Ecto neural progenitor cell (in vitro differentiated cells): ENCODE measurements at places on chromosomes 7 and 10.
A peak's percentile ranks its signal among the peaks of the same experiment; 100 is the strongest.

- peak; percentile 58 for DNase-seq
Measured at GRCh38 chr7:47253650-47254080, 328.2 kb downstream of the TNS3 start.

GRCh38 chr10:5528989-5529701, 4.4 kb downstream of the CALML3 start:
- DNase-seq = no peak

GRCh38 chr7:75571209-75571608, 79.1 kb downstream of the SPDYE5 start:
- no peak for DNase-seq

DNA sequence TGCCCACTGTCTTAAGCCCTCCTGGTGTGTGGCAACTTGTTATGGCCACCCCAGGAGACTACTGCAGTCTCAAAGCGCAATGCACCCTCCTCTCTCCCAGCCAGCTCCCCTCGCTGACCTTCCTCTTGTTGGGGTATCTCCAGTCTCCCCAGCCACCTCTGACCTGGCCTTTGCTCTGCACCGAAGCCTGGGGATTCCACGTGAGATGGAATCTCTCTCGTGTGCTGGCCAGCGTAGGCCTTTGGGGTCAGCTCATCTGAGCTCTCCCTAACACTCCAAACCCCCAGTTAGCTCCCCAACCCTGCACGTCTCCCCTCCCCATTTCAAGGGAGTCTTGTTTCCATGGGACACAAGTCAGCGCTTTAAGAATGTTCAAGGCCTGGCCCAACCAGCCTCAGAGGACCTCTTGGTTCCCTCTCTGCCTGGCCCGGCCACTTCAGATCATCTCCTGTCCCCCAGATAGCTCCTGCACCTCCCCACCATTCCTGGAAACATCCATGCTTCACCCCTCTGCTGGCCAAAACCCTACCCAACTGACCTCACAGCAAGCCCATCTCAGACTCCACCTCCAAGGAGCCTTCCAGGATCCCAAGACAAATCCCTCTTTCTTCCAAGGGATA, 11.2 kb downstream of the ITPRIP start:
- DNase-seq = no peak

DNA sequence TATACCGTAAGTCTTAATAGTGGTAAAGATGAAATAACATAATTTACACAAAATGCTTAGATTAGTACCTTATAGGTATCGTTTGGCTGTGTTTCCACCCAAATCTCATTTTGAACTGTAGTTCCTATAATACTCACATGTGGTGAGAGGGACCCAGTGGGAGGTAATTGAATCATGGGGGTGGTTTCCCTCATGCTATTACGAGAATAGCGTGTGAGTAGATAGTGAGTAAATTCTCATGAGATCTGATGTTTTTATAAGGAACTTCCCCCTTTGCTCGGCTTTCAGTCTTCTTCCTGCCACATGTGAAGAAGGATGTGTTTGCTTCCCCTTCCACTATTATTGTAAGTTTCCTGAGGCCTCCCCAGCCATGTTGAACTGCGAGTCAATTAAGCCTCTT, 426.3 kb upstream of the POT1 start:
- DNase-seq = no peak

- peak; percentile 69 for DNase-seq
Measured at GRCh38 chr7:131105294-131105798, 222.3 kb upstream of the MKLN1 start.

DNA sequence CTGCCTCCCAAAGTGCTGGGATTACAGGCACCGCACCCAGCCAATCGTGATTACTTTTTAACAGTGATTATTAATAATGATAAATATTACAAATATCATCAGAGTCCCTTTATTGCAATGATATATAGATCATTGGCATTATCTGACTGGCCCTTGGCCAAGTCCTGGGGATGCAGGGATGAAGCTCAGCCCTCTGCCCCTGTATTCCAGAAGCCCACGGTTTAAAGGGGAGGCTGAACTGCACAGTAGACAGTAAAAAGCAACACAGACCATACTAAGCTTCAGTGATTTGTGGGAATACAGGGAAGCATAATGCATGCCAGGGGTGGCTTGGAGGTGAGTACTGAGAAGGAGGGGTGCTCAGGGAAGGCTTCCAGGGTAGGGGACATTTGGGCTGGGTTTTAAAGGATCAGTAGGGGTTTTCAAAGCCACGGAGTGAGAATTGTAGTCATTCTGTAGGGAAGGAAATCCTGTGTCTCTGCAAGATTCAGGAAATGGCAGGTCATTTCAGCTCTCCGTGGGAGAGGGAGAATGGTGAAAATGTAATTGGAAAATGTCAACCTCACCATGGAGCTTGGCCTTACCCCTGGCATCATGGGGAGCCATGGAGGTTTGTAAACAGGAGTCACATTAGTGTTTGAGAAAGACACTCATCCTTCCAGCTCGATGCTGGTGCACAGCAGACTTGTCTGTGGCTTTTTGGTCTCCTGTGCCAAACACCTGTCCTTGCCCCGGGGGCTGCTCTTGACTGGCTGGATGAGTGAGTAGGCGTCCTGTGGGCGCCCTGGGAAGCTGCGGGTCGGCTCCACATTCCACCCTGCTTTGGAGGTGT, 8.8 kb downstream of the ADAMTS14 start:
- no peak for DNase-seq

- DNase-seq = no peak
Measured at GRCh38 chr10:93334901-93335327, 147.2 kb downstream of the MYOF start.

DNA sequence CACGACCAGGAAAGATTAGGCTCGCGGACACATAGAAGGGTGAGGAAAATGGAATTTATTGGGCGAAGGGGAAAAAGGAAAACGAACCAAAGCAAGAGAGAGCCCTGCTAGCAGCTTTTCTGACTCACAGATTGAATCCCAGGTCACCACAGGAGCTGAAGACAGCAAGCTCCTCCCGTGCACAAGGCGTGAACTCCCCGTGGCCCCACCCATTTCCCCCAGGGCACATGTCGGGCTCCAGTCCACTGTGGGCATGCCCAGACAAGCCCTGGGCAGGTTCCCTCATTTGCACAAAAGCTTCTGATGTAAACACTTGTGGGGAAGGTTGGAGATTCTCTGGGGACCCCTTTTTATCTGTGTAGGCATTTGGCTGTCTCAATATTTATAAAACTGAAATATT, 582.4 kb downstream of the SUGCT start:
- DNase-seq = peak; percentile 82

- no peak for DNase-seq
Measured at GRCh38 chr7:94250987-94251386, 143.7 kb upstream of the COL1A2 start.

DNA sequence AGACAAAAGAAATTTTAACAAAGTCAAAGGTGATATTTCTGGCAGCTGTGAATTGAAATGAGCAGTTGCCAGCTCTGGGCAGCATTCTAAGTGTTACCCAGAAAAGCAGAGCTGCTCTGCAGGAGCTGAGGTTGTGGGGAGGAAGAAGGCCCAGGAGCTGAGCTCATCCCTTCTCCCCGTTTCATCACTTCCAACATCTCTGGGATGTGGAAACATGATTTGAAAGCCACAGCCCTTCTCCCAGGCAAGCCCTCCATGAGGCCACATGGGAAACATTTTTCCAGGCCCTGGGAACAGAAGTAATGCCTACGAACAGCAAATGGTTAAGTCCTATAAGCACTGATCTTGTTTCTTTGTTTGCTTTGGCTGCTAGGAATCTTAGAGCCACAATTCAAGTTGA, 10.9 kb upstream of the DMBT1 start:
- DNase-seq = no peak

- DNase-seq = no peak
Measured at GRCh38 chr7:121084748-121085336, 96.3 kb downstream of the CPED1 start.

DNA sequence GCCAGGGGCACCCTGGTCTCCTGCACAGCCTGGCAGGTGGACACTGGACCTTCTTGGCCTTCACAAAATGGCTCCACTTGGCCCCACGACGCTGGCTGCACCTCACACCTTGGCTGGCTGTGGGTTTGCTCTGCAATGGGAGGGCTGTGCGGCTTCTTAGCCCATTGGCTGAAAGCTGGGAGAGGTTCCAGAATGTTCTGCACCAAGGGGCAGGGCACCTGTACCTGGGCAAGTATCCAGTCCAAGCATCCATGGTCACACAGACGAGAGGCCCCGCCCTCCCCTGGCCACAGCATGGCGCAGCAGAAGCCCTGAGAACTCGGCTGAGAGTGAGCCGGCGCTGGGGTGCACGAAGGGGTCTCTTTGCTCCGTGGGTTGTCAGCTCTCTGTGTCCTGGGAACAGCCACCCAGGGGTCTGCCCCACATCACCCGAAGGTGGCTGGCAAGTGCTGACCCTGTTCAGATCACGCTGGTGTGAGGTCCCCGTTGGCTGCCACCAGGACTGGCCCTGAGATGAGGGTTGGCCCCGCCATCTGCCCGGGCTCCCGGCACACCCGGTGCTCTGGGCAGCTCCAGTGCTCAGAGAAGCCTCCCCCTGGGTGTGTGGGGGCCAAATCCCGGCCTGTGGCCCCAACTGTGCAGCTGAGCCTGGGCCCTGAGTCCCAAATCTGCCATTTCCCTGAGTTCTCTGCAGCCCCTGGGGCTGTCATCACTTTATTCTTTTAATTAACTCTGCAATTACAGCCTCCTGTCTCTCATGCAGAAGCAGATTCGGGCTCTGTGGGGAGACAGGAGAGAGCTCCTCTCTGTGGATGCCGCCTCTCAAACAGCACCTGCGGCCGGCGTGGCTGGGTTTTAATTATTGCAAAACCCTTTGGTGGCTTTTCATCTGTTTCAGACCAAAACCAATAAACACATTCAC, 19.4 kb upstream of the ADGRA1 start:
- no peak for DNase-seq
